ENCODE measurements at places on chromosomes 2 and 18.

DNA sequence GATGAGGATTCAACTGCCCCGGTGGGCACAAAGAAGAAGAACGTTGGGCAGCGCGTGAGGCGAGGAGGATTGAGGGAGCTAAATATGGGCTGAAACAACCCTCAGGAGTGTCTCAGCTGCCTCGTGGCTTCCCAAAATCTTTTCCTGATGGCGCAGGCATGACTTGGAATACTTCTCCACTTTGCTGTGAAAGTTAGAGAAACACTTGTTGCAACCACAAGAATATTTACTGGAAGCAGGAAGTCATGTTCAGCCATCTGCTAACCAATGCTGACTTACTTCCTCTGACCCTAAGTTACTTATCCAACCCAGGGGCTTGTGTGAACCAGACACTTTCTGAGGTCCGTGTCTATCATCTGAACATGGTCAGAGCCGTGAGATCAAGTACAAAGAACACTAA is 148.8 kb downstream of the ARL4C start:
- DNase-seq, result no peak

GRCh38 chr18:74590671-74591070 is 7.0 kb upstream of the ZNF407 start:
- DNase-seq, result no peak

DNA sequence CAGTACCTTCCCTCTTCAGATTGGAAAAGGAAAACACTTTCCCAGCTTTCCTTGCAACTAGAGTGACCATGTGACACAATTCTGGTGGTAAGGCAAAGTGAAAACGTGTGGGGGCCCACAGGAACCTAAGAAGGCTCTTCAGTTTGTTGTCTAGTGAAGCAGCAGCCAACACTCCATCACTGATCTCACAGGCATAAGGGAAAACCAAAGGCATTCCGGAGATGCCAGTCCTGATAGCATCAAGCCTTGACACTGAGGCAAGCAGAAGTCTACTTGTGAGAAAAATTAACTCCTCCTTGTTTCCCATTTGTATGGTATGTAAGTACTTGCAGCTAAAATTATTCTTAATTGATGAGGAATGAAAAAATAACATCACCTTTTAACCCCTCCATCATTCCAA is 88.3 kb downstream of the ETAA1 start:
- DNase-seq, result no peak

- DNase-seq, result no peak
Observed at GRCh38 chr18:77144046-77144445, 11.5 kb upstream of the MBP start.

DNA sequence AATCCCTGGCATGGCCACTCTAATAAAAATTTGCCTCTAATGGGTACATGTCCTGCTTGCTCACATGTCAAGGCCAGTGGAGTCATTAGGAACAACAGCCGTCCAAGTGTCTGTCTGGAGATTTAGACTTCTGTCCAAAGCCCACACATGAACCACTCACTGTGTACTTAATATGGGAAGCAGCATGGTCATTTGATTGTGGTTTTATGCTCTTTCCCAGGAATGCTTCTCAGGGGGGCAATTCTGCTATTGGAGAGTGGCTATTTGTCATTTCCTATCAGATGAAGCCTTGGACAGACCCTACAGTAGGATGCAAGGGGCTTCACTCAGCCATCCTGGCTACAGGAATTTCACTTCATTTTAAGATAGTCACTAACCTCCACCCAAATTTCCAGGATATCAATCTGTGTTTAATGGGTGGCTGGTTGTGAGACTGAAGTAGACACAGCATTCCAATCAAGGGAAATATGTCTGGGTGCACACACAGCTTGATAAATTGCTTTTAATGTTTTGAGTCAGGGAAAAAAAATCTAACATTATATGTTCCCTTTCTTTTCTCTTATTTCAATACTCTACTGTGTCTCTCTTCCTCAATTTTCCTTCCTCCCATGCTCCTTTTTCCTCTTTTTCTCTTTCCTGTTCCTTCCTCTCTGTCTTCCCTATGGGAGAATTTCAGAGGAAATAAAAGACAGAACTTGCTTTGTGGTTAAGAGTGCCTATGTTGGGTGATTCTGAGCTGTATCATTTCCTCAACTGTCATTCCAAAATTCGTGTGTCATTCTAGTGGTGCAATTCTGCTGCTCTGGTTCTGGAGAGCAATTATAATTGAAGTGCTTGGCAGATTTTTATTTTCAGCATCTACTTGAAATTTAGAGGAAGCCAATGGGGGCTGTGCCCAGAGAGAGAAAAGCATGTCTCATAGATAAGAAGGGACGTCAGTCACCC is 320.1 kb downstream of the OSR1 start:
- no peak for DNase-seq

DNA sequence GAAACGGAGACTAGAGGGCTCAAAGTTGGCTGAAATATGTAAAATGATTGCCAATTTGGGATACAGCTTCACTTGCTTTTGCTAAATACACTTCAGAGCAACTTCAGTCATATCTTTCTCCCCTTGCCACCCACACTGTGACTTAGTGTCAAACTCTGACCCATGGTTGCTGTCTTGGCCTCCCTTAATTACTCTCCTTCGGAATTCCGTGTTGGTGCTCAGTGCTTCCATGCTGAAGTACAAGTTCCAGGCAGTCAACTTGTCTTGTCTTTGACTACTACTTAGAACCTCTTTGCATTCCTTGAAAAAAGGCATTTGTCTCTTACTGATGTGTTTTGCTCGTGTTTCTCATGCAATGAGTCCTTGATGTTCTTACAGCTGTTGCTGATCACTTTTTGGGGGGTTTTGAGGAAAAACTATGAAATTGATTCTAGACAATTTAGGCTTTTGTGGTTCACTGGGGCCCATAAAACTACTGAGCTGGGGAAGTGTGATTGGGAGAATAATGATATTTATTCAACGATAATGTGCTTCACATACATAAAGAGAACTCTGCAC is 146.0 kb downstream of the UBE2E3 start:
- no peak for DNase-seq

GRCh38 chr2:88234760-88235159 is 64.6 kb downstream of the THNSL2 start:
- DNase-seq, result no peak

DNA sequence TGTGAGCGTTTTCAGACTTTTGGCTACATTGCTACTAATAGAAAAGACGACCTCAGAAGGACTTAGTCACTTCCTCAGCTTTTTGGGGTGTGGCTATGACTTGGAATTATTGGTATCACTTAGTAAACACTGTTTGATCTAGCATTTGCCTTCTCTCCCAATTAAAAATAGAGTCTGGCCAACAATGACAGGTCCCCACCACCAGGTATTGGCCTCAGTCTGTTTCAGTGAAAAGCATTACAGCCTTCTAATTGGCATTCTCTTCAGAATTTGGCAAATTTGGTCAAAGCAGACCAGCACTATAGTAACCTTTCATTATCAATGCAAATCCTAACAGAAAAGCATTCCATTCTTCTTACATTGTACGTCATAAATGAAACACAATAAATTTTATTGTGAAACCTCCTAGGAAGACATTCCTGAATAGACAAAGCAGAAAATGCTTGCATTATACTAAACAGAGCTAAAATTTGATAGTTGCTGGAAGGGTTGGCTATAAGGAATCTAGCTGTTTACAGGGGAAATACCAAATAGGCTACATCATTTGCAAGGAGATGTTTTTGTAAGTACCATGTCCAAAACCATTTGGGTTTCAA is 613.9 kb downstream of the IRS1 start:
- DNase-seq, result no peak

DNA sequence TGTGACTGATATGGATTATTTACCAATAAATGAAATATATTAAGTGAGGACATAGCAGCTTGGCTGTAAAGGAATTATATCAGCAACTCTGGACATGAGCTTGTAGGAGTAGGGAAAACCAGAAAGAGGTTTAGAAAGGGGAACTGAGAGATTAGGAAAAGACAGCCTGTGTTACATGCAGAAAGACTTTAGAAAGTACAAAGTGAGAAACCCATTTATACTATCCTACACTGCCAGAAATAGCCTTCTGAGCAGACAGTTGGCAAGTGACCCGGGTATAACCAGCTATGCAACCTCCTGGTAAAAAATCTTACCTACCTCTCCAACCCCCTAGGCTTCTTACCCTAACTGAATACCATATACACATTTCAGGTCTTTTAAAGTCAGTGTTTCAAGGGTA is 134.1 kb downstream of the ANKRD44 start:
- DNase-seq, result no peak

DNA sequence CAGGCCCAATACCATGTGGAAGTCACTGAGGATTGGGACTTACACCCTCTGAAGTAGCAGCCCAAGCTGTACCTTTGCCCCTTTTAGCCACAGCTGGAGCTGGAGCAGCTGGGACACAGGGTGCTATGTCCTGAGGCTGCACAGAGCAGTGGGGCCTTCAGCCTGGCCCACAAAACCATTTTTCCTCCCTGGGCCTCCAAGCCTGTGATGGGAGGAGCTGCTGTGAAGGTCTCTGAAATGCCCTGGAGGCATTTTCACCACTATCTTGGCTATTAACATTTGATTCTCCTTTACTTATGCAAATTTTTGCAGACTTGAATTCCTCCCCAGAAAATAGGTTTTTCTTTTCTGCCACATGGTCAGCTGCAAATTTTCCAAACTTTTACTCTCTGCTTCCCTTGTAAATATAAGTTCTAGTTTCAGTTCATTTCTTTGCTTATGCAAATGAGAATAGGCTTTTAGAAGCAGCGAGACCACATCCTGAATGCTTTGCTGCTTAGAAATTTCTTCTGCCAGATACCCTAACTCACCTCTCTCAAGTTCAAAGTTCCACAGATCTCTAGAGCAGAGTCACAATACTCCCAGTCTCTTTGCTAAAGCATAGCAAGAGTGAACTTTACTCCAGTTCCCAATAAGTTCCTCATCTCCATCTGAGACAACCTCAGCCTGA is 213.8 kb upstream of the MGAT5 start:
- DNase-seq, result no peak

GRCh38 chr18:31447530-31448191 is at the start of gene DSG3:
DSG3 (plus strand) TSS chr18:31447741; CDS start chr18:31447878, 137 bp downstream.
- no peak for DNase-seq

DNA sequence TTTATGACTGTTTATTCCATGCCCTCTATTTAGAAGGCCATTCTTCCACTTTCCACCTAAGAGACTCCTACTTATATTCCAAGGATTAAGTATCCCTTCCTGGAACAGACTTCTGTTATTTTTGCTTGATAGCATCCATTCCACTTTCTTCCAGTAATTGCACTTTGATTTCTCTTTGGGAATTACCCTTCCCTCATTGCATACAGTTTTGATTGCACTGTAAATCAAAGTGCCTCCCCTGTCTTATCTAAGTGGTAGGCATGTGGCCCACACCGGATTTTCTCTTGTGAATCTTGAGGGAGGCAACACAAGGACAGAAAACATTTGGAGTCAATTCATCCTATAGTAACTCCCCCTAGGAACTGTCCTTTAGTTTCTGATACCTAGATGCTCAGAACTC is 120.4 kb downstream of the PDE11A start:
- no peak for DNase-seq

DNA sequence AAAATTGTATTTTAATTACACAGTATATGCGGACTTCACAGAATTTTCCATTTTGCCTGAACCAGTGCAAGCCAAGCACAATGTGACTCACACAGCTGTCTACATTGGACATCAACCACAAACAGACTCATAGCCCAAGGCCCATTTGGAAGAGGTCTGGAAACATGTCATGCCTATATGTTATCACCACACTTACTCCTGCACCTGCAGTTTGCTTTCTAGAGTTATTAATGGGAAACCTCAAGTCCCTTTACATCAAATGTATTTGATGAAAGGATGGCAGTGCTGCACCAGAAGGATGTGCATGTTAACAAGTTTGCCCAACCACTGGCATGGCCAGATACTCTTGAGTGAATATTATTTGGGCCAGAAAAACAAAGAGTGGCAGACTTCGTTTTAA is 548.9 kb upstream of the CDH2 start:
- no peak for DNase-seq

- no peak for DNase-seq
Observed at GRCh38 chr2:226860087-226860486, 24.2 kb downstream of the RHBDD1 start.

DNA sequence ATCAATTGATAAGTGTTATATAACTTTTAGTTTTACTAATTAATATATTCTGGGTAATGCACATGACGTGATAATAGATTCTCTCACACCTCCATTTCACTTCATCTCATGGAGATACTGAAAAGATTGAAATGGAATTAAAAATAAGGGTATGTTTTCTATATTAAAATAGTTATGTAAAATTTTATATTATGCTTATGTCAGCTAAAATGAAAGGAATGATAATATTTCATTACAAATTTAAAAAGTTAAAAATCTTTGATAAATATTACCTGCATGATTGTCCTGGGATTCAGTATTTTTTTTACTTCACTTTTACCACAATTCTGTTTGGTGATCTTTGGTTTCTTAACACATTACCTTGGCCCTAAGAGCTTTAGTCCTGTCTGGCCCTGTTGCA is 823.8 kb upstream of the NRXN1 start:
- no peak for DNase-seq

DNA sequence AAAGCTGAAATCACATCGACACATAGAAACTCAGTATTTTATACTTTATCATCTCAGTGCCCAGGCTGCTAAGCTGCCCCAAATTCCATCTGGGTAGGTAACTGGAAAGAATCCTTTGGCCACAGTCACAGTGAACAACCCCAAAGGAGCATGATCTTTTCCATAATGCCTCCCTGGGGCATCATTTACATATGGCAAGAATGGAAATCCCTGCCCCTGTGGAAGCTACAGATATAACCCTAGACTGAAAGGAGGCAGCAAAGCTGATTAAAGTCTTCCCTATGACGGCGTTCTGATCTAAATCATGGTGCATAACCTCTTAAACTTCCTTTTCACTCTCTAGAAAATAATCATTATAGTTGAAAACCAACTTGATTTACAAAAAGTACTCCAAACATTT is 41.5 kb downstream of the MAP3K19 start:
- DNase-seq, result no peak

GRCh38 chr18:34018336-34018735 is 206.4 kb downstream of the NOL4 start:
- no peak for DNase-seq

DNA sequence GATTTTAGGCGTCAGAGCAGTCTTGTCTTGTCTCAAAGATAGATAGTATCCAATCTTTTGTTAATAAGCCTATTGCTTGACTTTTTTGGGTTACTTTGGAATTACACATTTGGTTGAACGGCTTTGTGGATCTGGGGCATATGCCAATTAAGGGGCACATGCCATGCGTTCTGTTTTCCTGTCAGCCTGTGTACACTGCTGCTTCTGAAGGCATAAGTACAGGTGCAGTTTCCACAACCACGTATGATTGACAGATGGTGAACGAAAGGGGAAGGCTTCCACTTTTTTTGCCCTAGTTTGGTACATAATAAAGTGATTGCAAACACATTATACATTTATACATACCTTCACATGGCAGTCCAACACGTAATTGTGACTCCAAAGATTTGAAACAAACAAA is 102.3 kb downstream of the RAPH1 start:
- no peak for DNase-seq

GRCh38 chr2:141329964-141330363 is 800.9 kb downstream of the LRP1B start:
- no peak for DNase-seq

- no peak for DNase-seq
Observed at GRCh38 chr2:2550856-2551255, 219.8 kb upstream of the MYT1L start.

GRCh38 chr18:23635283-23636070 is 27.2 kb downstream of the ANKRD29 start:
- DNase-seq, result no peak

GRCh38 chr2:104408266-104408665 is 445.6 kb upstream of the POU3F3 start:
- no peak for DNase-seq

Data from T-helper 17 cell (primary cell).